ENCODE measurements at places on chromosomes 12 and 14.

DNA sequence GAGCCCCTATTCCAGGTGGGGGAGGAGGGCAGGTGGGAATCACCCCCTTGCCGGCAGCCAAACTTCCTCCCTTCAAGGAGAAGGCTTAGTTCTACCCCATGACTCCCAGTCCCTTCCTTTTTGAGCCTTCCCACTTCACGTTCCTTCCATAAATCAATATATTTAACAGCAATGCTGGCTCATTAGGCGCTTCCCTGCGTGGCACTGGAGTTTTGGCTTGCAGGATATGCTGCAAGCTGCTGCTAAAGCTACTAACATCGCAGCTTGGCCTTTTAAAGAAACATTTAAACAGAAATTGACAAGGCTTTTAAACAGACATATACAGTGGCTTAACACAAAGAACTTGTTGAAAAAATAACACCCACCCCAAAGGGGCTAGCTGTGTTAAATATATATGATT lies 308.0 kb upstream of the FKBP4 start:
- DNase-seq, result no peak

DNA sequence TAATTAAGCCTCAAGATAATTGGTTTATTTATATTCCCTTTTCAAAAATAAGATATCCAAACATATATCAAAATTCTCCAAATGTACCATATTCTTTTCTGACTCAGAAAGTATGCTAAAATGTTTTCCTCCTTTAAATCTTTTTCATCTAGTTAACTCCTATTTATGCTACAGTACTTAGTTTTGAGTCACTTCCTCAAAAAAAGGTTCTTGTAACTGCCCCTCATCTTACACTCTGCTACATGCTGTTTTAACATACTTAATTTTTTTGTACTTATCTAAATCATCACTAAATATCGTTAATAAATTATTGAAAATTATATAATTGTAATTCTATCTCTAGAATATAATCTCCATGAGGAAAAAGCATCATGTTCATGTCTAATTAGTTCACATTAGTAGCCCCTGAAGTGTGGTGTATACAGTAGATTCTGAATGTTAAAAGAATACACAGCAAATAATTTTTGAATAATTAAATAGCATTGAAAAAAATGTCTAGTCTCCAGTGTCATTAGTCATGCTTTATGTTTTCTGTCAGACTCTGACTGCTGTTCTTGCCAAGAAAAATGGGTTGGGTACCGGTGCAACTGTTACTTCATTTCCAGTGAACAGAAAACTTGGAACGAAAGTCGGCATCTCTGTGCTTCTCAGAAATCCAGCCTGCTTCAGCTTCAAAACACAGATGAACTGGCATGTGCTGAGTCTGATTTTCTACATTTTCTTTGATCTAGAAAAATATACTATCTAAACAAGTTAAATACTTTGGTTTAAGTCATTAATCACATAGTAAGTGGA lies 3.5 kb downstream of the KLRD1 start:
- no peak for DNase-seq

DNA sequence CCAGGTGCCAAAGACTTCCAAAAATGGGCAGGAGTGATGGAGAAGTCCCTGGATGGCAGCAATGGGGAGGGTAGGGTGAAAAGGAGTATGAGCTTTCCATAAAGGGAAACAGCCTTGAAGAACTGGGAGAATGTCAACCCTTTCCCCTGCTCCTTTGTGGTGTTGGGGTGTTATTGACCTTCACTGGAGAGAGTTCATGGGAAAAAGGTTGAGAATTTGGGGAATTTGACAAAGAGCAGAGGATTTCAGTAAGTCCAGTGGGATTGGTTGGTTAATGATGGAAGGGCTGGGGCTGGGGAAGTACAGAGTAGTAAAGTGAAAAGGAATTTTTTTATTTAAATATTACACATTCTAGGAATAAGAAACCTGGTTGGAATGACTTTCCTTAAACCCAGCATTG lies 116.6 kb downstream of the ERC1 start:
- DNase-seq, result no peak

DNA sequence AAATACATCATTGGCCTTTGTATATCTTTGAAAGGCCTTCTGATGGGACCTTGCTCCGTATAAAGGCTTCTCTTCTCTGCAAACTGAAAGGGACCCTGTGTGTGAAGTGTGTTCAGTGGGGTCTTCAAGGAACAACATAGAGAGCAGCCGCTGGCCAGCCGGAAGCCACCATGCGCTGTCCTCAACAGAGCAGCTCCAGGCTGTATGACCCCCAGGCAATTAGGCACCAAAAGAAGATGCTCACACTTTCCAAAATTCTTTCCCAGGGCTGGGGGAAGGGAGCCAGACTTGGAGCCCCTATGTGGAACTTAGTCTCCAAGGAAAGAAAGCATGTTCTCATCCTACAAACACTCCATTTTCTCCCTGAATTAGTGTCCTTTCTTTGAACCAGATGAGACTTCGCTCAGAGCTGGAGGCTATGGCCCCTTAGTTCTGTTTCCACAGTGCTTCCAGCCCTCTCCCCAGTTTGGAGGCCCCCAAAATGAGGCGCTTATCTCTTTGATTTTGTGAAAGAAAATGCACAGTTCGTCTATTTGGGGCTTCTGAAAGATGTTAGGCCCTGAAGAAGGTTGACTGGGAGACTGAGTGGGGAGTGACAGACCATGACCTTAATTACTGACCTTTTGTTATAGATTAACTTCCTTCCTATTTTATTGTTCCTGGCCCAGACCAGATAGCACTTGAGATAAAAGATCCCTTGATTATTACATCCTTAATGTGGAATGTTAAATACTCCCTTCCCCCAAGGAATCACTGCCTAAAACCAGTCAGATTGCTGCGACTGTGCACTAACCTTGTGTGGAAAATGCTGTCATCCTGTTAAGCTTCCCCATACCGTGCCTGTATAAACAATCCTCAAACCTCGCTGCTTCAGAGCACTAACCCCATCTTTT lies 128.3 kb upstream of the FGD4 start:
- DNase-seq, result no peak

DNA sequence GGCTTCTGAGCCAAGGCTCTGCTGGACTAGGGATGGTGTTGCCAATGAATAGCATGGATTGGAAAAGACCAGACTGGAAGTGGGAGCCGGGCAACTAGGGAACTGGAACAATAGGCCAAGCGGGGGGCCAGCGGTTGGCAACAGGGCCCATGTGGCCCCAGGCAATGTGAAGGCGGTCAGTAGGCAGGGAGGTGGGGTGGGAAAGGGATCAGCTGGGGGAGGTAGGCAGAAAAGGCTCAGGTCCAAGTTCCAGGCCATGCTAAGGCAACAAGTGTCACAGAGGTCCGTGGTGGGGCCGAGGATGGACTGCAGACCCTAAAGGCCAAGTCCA lies 14.9 kb upstream of the MLXIP start:
- DNase-seq, result no peak

DNA sequence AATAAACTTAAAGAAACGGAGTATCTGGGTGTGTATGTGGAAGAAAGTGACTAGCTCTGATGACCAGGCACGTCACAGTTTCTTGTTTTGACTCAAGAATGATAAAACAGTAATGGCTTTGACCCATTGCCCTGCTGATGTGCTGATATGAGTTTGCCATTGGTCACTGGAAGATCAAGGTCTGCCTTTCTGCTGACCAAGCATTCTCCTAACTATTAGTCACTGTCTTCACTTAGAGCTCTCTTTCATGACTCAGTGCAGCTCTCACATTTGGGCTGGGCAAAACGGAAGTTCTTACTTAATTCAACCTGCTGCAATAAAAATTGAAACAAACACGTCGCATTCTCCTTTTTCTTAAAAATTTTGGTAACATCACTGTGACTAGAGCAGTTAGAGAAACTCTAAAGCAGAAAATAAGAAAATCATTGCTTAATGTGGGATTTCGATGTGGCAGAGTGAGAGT lies 366.7 kb downstream of the BTG1 start:
- no peak for DNase-seq

DNA sequence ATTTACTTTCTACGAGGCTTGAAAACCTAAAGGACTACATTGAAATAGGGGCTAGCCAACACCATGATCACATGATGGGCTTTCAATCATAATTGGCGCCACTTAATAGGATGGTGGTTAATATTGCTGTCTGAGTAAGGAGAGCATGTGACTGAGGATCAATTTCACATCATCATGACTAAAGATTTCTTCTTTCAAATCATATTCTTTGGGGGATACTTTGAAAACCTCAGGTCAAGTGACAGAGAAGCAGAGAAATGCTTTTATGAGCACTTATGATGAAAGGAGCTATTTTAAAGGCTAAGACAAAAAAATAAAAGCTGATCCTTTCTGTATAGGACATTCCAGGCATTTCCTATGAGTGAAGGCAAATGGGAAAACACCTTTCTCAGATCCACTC lies 42.9 kb upstream of the KRAS start:
- no peak for DNase-seq

GRCh38 chr14:64092940-64093339 lies 201.2 kb downstream of the ESR2 start:
- DNase-seq, result no peak

GRCh38 chr12:64347630-64348029 lies 42.9 kb downstream of the C12orf56 start:
- no peak for DNase-seq

DNA sequence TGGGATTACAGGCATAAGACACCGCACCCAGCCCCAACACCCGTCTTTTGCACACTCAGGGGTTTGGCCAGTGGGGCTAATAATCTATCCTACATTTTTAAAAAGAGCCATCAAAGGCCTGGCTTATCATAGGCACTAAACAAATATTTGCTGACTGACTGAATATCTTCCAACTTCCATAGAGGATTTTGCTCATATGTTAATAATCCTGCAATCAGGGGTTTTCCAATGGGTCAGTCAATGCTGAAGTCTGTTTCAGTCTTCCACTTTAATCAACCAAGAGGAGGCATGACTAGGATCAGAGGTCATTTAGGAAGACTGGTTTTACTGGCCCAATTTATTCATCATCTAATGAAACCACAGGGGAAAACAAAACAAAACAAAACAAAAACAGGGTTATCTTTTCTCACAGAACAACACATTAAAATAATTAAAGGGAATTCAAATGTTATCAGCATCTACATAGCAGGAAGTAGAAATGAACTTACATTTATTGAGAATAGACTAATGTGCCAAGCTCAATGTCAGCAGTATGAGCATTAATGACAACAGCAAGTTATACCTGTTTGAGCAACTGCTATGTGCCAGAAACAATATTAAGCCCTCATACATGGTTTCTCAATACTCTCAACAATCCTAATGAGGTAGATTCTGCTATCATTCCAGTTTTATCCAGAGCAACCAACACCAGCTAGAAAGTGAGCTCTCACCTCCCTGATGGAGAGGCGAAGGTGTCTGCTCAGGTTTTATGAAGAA lies 372.2 kb downstream of the EGLN3 start:
- no peak for DNase-seq

DNA sequence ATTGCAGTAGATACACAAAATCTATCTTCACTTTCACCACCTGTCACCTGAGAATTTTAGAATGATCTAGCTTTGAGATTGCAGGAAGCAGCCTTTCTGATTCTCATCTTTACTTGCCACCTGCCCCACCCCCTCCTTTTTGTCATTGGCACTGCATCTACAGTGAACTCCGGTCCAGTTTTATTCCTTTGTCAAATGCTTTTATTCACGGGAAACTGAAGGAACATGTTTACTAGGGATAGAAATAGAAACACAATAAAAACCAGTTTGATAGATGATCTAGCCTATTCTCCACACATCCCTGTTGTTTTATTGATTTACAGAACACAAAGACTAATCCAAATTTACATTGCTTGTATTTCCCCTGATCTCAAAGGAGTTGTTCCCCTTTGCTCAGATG lies 471.7 kb upstream of the STXBP6 start:
- DNase-seq, result no peak

GRCh38 chr12:12721814-12722434 lies 4.8 kb downstream of the CDKN1B start:
- DNase-seq, result no peak

GRCh38 chr14:48275301-48275700 lies 599.9 kb upstream of the MDGA2 start:
- DNase-seq, result no peak

GRCh38 chr12:22353615-22354325 lies 19.3 kb upstream of the ST8SIA1 start:
- DNase-seq, result peak; percentile 88

GRCh38 chr14:104437703-104438102 lies 141.9 kb upstream of the C14orf180 start:
- DNase-seq, result no peak

GRCh38 chr14:98249476-98249875 lies 1022.5 kb downstream of the BCL11B start:
- DNase-seq, result no peak

DNA sequence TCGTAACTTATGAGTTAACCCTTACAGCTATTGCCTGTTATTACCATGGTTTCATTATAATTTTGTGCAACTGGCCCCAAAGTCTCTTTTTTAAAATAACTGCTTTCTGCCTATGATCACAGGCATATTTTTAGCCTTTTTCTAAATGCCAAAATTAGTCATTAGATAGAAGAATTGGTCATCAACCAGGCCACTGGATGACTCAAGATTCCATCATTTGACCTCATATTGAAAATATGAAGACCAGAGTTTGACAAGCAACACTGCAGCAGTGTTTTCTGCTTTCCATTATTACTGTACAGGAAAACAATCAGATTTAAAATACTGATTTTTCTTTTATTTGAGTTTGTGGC lies 54.7 kb upstream of the OTOGL start:
- DNase-seq, result no peak

DNA sequence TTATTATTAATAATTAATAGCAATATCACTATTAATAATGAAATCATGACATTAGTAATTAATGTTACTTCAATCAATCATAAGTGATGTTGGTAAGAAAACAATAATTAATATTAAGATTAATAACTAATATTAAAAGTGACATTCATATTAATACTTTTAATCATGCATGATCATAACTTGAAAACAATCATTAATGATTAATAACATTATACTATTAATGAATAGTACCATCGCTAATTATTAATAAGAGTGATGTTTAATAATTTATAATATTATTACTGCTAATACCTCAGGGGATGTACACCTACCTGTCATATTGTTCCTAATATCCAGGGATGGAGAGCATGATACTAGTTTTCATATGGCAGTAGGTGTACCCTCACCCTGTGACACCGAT lies 10.0 kb upstream of the CLEC6A start:
- no peak for DNase-seq

GRCh38 chr12:57848208-57848607 lies 1.7 kb upstream of the CTDSP2 start:
- DNase-seq, result no peak

DNA sequence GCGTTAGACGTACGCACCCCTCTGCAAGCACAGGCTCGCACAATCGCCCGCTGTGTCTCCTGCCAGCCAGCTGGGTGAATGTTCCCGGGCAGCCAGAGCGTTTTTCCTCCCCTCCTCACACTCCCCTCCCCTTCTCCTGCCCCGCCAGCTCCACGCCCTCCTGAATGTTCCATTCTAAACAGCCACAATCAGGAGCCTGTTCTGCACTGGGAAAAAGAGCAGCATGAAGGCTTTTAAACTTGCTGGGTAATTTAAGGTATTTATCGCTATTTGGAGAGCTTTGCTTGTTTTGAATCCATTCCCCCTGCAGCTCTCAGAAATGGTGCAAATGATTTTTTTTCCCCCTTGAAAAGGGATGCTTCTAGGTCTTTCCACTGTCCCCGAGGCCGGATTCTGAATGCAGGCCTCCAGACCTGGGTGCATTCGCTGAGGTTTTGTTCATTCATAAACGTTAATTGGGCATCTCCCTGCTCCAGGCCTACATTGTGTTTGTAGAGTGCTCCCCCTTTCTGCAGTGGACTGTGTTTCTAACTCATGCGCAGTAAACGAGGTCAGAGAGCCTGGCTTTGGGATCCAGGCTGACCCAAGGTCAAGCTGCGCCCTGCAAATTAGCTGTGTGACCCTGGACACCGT lies 212.5 kb downstream of the CHST11 start:
- DNase-seq, result peak; percentile 39

GRCh38 chr12:46489951-46490388 lies 117.4 kb upstream of the SLC38A2 start:
- no peak for DNase-seq

All from hematopoietic multipotent progenitor cell treated with erythropoietin and hydrocortisone succinate and interleukin-3 and kit ligand, for 4 days (in vitro differentiated cells).